ENCODE measurements at places on chromosomes 16 and 17.
A peak's percentile ranks its signal among the peaks of the same experiment; 100 is the strongest.

DNA sequence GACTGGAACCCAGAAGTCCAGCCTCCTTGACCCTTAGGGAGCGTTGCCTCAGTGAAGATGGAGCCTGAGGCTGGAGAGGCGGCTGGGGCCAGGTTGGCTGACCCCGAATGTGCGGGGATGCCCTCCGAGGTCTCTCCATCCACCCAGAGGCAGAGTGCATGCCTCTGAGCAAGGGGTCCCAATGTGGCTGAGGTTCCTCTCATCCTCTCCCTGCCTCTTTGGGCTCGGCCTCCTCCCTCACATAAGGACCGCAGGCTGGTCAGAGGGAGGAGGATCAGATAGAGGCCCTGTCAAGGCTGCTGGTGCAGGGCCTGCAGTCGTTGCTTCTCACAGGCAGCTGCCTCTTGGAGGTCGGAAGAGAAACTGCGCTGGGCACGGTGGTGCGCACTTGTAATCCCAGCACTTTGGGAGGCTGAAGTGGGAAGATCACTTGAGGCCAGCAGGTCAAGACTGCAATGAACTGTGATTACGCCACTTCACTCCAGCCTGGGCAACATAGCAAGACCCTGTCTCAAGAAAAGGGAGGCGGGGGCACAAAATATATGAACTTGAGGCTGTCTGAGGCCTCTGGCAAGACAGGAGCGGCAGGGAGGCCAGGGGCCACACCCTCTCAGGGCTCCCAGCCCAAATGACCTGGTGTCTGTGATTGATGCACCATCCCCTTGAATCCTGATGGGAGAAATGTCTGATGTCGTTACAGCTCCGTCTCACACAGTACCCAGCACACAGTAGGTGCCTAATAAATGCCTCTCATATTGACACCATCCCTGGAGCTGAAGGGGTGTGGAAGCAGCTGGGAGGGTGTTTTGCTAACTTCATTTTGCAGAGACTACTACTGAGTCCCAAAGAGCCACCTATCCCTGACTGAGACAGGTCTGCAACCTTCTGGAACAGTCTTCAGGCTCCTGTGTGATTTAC, 220.1 kb upstream of the GSE1 start:
- DNase-seq, result no peak

DNA sequence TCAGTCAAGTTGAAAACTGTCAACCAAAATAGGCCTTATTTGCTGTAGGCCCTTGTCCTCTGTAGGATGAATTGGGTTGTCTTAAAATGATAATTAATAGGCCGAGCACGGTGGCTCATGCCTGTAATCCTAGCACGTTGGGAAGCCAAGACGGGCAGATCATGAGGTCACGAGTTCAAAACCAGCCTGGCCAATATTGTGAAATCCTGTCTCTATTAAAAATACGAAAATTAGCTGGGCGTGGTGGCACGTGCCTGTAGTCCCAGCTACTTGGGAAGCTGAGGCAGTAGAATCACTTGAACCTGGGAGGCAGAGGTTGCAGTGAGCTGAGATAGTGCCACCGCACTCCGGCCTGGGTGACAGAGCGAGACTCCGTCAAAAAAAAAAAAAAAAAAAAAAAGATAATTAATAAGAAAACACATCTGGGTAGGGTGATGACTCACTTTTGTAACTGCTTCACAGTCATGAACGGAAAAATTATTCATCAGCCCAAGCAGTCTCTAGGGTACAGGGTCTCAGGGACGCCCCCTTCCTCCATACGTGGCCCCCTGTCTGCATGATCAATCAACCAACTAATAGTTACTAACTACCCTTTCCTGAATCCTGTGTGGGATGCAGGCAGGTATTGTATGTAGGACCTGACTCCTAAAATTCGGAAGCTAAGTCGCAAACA, 137.0 kb upstream of the RCVRN start:
- DNase-seq, result no peak

GRCh38 chr17:32289471-32290070, 23.9 kb downstream of the RHBDL3 start:
- DNase-seq, result no peak

GRCh38 chr17:17059301-17059890, 17.1 kb downstream of the MPRIP start:
- DNase-seq, result no peak

GRCh38 chr17:74078363-74078941, 125.0 kb upstream of the RPL38 start:
- no peak for DNase-seq

DNA sequence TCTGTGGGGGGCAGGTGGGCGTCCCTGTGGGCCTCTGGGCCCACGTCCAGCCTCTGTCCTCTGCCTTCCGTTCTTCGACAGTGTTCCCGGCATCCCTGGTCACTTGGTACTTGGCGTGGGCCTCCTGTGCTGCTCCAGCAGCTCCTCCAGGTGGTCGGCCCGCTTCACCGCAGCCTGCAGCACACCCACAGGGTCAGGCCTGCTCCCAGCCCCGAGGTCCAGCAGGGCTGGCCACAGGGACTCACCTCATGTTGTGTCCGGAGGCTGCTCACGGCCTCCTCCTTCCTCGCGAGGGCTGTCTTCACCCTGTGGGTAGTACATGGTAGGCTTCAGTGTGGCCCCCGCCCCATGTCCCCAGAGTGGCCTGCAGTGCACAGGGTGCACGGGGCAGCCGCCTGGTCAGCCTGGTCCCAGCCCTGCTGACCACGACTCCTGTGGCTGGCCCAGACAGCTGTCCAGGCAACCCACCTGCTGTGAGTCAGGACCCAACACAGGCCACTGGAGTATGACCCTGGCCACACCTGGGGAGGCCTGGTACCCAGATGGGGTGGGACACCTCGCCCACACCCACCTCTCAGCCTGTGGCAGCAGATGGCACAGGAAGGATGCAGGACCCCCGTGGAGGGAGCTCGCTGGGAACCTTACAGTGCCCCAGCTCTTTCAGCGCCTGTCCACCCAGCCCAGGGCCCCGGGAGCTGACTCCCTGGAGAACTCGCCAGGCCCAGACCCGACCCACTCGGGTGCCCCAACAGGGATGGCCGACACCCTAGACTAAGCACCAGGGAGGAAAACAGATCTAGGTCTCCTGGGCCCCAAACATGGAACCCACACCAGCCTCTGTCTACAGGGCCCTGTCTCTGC, 23.9 kb upstream of the AATK start:
- no peak for DNase-seq

DNA sequence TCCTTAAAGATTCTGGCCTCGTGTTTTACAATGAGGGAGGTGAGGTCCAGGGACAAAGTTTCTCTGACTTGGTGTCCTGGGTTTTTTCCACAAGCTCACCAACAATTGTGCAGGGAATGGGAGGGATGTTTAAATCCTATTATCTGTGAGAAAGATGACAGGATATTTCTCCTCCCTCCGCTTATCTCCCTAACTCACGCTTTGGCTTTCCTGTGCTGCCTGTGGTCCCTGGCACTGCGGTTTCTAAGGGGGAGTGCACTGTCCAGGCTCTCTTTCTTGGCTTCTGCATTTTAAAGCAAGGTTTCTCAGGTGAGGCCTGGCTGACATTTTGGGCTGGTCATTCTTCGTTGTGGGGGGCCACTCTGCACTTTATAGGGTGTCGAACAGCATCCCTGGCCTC, 16.4 kb downstream of the GGA3 start:
- no peak for DNase-seq

GRCh38 chr16:53952215-53953208, 248.6 kb downstream of the FTO start:
- DNase-seq, result no peak

DNA sequence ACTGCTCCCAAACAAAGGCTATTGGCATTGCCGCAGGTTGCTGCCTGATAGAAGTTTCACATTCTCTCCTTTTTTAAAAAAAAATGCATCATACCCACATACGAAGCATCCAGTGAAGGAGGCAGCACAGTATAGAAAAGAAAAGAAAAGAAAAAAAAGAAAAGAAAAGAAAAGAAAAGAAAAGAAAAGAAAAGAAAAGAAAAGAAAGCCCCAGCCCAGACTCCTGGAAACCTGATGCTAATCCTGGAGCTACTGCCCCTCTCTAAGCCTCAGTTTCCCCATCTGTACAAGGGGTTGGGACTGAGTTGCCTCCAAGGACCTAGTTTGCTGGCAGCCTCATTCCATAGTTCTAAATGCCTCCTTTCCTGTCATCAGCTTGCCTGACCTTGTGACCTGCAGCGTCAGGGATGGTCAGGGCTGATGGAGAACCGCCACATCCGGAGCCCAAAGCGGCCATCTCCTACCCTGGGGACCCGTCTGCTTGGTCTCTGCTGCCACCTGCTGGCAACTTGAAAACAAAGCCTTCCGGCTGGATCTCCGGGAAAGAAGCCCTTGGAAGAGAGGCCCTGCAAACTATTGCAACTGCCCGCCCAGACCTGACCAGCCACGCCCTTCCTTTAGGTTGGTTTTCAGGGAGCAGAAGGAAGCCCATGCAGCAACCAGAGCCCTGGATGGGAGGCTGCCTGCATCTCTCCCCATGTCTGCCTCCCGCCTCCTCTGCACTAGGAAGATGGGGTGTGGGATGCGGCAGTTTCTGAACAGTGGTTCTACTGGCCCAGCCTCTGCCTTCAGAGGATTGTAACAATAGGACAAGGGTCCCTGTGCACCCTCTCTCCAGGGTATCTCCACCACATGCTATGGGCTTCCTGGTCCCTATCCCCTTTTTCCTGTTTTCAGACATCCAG, 13.0 kb downstream of the AIPL1 start:
- peak; percentile 60 for DNase-seq

GRCh38 chr17:42113293-42114069, 967 bp upstream of the DHX58 start:
- no peak for DNase-seq

GRCh38 chr16:81405702-81406113, 38.9 kb upstream of the CMIP start:
- no peak for DNase-seq

GRCh38 chr16:83932955-83933673, 19.9 kb upstream of the OSGIN1 start:
- no peak for DNase-seq

DNA sequence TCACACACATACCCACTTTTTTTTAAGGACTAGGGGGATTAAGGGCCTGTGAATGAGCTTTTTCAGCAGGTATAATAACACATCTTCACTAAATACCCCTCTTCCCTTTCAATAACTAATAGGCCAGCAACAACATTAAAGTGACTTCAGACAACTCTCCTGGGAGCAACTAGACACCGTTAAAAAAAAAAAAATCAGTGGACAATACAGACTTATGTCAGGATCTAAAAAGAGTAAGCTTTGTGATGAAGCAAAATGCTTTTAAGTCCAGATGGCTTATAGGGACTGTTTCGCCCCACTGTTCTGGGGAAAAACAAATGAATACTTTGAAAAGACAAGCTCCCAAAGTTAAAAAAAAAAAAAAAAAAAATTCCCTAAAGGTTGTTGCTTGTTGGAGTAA, 29.0 kb downstream of the SPAG9 start:
- DNase-seq, result no peak

GRCh38 chr17:16250635-16251034, 33.6 kb downstream of the PIGL start:
- DNase-seq, result no peak

DNA sequence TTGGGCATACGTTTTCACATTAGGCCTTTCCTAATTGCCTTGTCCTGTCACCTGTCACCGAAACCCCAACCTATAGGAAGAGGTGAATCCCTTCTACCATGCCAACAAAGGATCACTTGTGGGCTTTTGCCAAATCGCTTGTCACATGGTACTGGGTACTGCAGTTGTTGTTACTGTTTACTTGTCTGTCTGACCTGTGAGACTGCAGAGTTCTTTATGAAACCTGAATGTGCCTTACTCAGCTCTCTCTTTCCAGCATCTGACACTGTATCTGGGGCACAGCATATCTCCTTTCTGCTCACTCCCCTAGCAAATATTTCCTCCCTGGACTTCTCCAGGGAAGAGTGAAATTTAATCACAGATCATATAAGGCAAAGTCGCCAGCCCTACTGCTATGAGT, 1272.4 kb downstream of the CDH8 start:
- no peak for DNase-seq

GRCh38 chr16:2331931-2332267, 8.6 kb downstream of the ABCA3 start:
- DNase-seq, result no peak

GRCh38 chr17:3543453-3543852, 14.2 kb downstream of the TRPV3 start:
- no peak for DNase-seq

Data from naive thymus-derived CD4-positive, alpha-beta T cell (primary cell).